HS-5 (cell line): ENCODE measurements at places on chromosomes 4 and X.

DNA sequence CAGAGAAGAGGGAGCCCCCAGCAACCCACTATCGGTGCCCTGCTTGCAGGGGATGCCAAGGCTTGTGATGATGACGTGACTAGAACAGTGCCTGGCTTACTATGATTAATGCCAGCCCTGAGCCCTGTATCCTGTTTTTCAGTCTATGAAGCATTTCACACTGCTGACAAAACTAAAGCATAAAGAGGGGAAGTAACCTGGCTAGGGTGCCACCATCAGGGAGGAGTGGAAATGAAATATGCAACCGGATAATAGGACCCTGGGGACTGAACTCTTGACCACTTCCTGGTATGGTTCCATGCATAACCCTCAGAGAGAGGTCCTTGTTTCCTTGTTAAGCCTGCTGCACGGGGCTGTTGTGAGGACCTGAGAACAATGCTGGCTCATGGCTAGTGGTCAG lies 50.3 kb downstream of the MED28 start:
- DNase-seq: no peak

- DNase-seq: no peak
Observed at GRCh38 chr4:139985401-139985800, 168.6 kb downstream of the MAML3 start.

GRCh38 chr4:2882341-2882740 lies 38.7 kb downstream of the ADD1 start:
- no peak for DNase-seq

GRCh38 chr4:99043346-99043745 lies 45.2 kb downstream of the ADH5 start:
- DNase-seq: no peak

DNA sequence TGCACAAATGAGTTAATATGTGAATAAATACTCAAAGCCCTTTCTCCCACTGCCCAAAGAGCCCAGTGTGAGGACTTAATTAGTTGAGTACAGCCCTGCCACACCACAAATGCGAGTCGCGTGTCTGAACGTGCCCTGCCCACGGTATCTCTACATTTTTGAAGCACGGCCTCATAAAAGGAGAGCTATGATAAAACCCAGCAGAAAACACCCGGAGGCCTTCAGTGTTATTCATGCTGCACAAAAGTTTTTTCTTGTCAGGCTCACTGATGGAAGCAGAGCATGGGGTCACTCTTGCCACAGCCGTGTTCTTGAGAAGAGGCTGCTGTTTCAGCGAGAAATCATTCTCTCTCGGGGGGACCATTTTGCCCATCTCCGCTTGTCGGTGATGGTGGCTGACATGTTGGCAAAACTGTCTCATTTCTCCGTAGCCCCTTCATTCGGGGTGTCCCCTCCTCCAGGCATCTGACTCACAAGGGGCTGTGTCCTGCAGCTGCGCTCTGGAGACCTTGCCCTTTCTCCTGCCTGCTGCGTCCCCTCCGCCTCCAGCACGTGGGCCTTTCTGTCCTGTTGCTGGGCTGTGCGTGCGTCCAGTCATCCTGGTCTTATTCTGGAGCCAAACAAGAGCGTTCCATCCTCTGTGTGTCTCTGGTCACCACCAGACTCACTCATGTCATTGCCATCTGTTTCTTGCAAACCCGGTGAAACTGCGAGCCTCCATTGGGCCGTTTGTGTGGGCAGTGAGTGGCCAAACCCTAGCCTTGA lies 88.8 kb downstream of the SORCS2 start:
- peak; percentile 34 for DNase-seq

GRCh38 chr4:87306056-87306455 lies 16.6 kb downstream of the HSD17B13 start:
- DNase-seq: no peak

GRCh38 chr4:7487502-7487901 lies 52.8 kb upstream of the PSAPL1 start:
- no peak for DNase-seq
